ENCODE measurements at places on chromosomes 12 and 14.

GRCh38 chr14:81765651-81766275 lies 232.1 kb upstream of the SEL1L start:
- DNase-seq = no peak

GRCh38 chr14:92456215-92457015 lies 57.2 kb upstream of the RIN3 start:
- DNase-seq = peak; percentile 83

- no peak for DNase-seq
Observed at GRCh38 chr12:25653487-25654175, 100.5 kb upstream of the LMNTD1 start.

- no peak for DNase-seq
Observed at GRCh38 chr12:45737638-45738037, 8.1 kb downstream of the ARID2 start.

GRCh38 chr14:102999227-102999895 lies 58.0 kb downstream of the CDC42BPB start:
- peak; percentile 68 for DNase-seq

DNA sequence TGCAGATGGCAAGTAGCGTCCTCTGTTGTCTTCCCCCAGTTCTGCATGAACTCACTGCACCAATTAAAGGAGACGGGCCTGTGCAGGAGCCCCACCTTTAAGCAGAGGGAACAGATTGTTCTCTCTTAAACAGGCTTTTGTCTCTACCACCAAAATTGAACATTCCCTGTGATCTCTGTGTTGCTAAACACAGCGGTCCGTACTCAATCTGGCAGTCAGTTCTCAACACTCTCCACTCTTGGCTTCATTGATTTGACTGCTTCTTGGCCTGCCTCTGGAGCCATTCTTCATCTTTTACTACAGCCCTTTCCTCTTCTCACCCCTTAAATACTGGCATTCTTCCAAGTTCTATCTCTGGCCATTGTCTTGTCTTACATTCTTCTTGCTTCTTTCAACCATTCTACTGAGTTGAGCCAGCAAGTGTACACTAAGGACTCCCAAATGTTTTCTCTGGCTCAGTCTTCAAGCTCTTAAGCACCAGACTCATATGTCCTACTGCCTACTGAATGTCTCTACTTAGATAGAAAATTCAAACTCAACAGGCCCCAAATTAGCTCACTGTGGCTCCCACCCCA lies 8.0 kb upstream of the NT5DC3 start:
- no peak for DNase-seq

GRCh38 chr12:12015073-12015685 lies 55.6 kb upstream of the BCL2L14 start:
- DNase-seq = no peak

DNA sequence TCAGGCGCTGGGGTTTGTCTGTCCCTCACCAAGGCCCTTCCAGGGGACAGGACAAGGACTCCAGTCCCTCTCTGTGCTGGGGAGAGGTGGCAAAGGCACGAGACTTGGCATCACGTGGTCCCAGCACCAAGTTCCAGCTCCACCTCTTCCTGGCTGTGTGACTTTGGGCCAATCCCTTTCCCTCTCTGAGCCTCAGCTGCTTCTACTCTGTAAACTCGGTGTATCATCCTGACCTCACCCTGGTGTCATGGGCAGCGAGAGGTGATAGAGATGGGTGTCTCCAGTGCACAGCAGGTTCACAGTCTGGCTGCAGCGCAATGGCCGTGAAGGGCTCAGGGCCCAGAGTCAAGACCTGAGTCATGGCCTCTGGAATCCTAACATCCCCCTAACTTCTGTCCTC lies 54.0 kb downstream of the MVK start:
- no peak for DNase-seq

GRCh38 chr14:29892327-29892726 lies 35.3 kb downstream of the PRKD1 start:
- no peak for DNase-seq

- DNase-seq = peak; percentile 79
Observed at GRCh38 chr12:119544765-119545625, 48.6 kb upstream of the TMEM233 start.

- DNase-seq = no peak
Observed at GRCh38 chr12:89354612-89355067, 2.3 kb upstream of the DUSP6 start.

- no peak for DNase-seq
Observed at GRCh38 chr12:3049611-3050249, 27.4 kb upstream of the TSPAN9 start.

DNA sequence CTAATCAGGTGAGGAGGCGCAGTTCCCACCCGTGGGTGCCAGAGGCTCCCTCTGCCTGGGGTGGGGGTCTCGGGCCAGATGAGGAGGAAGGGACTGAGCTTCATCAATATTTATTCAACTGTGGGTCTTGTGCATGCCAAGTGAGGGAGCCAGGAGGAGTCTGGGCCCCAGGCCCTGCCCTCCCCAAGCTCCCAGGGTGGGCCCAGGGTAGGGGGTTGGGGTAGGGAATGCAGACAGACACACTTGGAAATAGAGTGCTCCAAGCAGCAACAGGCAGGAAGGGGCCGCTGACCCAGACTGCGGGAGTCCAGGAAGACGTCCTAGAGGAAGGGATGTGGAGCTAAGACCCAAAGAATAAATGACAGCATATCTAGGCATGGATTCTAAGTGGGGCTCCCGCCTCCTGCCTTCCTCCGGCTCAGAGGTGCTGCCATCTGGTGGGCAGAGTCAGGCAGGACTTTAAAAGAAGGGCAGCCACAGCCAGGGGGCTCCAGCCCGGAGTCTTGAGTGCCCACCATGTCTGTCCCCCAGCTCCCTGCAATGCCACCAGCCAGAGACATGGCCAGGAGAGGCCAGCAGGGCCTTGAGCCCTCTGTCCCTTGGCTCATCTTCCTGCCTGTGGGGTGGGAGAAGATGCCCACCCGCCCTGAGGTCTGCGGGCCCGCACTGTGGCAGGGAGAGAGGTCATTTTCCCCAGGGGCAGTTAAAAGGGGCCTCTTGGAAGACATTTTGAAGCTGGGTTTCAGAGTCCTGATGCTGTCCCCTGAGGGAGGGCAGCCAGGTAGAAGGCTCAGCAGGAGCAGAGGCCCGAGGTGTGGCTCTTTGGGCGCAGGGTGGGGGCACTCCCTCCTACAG lies 70.1 kb downstream of the PHETA1 start:
- DNase-seq = peak; percentile 77

DNA sequence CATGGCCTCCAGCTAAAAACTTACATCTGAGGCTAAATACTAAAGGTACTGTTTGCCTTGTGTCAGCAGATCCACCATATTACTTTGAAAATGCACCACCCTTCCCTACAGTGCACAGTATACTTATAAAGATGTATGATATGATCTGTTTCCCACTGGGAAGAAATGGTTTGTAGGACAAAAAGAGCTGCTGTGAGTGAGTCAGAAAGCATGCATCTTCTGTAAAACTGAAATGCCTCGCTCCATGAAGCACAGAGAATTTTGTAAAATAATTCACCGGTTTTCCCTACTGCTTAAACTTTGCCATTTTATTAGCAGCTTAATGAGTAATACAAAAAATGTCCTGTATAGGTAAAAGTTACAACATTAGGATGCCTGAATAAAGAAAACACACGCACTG lies 68.8 kb downstream of the MDGA2 start:
- no peak for DNase-seq

DNA sequence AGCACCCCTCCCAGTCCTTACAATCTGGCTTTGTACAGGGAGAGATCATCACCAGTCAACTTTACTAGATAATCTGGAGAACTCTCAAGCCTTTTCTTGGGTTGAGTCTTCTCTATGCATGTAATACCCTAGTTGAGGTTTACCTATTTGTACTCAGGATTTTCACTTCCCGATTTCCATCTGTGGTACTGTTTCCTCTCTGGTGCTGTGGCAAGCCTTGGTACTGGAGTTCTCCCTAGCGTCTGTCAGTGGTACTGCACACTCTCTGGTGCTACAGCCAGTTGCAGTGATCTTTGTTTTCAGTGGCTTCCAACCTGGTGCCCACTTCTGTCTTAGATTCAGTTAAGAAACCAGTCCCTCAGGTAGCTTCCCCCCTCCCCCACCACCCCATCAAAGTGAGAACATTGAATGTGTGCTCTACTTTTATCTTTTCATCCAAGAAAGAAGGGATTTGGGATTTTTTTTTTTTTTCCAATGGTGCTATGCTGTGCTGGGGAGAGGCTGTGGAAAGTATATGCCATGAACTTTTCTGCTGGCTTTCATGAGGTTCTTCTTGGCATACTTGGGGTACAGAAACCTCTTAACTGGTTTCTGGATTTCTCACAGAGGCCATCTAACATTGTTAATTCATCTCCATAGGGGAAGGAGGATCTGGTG lies 69.4 kb upstream of the EVL start:
- DNase-seq = peak; percentile 62

GRCh38 chr12:6928022-6928702 lies 403 bp downstream of the ATN1 start:
- no peak for DNase-seq

DNA sequence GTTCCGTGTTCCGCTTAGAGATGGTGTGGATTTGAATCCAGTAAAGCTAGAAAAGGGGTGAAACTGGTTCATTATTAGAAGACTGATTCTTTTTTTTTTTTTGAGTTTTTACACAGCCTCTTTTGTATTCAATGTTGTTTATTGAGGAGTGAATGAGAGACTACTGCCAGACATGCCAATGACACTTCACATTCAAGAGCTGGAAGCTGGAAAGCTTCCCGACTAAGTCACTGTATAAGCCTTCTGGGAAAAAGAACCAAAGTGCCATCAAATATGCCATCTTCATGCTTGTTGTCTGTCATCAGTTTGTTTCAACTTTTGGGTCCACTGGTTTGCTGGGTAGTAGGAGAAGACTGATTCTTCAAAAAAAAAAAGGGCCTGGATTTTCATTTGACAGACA lies 164.8 kb downstream of the ATP23 start:
- no peak for DNase-seq

DNA sequence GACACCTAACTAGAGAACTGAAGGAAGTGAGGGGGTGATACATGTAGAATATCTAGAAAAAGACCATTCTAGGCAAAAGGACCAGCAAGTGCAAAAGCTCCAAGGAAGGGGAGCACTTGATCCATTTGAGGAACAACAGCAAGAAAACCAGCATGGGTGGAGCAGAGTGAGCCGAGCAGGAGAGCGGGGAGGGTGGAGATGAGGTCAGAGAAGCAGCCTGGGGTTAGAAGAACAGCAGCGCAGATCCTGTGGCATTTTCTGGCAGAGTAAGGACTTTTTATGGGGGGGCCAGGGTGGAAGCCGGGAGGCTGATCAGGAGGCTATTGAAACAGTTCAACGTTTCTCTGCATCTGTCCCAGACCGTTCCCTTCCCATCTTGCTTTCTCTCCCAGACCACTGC lies 24.5 kb upstream of the TMCC3 start:
- no peak for DNase-seq

- DNase-seq = no peak
Observed at GRCh38 chr12:29517264-29517663, 19.8 kb upstream of the OVCH1 start.

Data from AG08396 (cell line).